ENCODE measurements at places on chromosomes 6 and 20.

GRCh38 chr6:1915226-1915625 lies 305.5 kb downstream of the FOXC1 start:
- no peak for DNase-seq

GRCh38 chr20:41526327-41526726 lies 91.8 kb downstream of the CHD6 start:
- DNase-seq, result no peak

DNA sequence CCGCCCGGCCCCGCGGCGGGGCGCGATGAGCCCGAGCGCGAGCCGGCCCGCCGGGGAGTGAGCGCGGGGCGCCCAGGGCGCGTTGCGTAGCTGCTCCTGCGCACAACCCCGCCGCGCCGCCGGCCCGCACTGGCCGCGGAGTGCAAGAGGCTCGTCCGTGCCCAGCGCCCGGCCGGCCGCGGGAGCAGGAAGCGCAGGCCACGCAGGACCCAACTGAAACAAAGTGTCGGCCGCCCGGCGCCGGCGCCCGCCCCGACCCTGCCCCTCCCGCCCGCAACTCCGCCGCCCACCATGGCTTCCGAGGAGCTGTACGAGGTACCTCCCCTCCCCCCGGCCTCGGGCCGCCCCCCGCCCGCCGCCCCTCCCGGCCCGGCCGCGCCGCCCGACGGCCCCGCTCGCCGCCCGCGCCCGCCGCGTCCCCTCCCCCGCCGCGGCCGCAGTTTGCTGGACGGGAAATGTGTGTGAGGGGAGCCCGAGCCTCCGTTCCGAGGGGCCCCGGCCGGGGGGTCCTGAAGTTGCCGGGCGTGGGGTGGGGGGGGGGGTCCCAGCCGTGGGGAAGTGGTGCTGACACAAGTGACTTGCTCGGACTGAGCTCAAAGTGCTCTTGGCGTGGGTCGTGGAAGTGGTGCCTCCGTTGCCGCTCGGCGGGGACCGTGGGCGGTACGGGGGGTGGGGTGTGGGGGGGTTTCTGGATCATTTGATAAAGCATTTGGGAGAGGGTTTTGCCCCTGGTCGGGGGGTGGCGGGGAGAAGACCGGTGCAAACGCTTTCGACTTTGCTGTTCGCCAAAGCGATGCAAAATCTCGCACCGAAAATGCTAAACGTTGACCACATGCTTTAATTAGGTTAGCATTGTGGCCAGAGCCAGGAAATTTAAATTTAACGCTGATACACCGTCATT lies 539 bp downstream of the CDYL start:
- no peak for DNase-seq

DNA sequence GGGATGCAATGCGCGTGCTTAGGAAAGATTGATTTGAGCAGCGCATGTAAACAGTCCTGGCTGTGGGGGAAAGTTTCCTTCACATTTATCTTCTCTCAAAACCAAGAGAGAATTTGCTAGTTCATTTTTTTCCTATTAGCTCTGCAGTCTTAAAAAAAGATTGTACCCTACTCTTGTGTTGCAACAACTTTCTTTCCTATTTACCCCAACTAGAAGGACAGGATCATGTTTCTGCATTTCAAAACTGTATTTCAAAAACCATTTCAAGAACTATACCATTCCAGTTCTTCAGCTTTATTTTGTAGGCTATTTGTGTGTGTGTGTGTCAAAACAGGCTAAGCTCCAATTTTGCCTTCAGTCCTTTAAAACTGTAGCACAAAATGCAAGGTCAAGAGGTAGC lies 473.1 kb downstream of the KIF16B start:
- no peak for DNase-seq

DNA sequence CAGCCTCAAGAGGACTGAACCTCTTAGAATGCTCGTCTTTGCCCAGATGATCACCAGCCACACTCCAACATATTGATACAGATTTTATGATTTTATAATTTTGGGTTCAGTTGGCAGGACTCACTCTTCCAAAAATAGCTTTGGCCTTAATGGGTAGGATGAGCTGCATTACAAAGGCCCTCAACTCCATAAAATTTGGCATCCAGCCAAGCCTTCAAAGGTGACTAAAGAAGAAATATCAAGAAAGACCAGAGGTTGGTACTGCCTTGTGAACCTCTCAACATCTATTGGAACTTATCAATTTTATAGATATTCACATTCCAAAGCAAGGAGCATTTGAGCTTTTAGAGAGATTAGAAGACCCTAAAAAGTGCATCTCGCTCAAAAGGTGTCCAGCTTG lies 48.4 kb upstream of the SNAP25 start:
- DNase-seq, result no peak

All from right renal pelvis (tissue), 4 donors.